ENCODE measurements at places on chromosomes 1 and 21. TPM values are rescaled to one million over a fixed set of nuclear protein-coding genes. Genes with fewer than 3 reads are reported as not detected.

The AADACL4 gene
- not detected for polyA plus RNA-seq

The VSIG8 gene
- not detected for polyA plus RNA-seq

The PDC gene
- polyA plus RNA-seq, result 0.27 TPM

The GNAT2 gene
- polyA plus RNA-seq, result not detected

The OR2G6 gene
- polyA plus RNA-seq, result 0.06 TPM

The SLC45A3 gene
- 9.8 TPM for polyA plus RNA-seq

The FCRL2 gene
- 0.08 TPM for polyA plus RNA-seq

GRCh38 chr21:19565587-19565986 lies 1162.0 kb upstream of the TMPRSS15 start:
- no peak for DNase-seq

DNA sequence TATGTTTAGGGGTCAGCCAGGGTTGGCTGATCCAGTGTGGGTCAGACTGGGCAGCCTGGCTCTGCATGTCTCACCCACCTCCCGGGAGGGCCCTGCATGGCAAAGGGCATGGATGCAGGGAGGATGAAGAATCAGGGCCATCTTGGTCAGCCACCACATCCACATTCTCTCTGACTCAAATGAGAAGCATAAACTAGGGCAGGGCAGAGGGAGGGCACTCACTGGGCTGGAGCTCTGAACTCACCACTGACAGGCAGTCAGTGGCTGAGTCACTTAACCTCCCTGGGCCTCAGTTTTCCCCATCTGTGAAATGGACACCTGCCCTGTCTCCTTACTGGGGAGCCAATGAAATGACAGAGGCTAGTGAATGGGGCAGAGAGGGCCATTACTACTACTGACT lies 4.3 kb upstream of the CELA2A start:
- DNase-seq, result no peak

DNA sequence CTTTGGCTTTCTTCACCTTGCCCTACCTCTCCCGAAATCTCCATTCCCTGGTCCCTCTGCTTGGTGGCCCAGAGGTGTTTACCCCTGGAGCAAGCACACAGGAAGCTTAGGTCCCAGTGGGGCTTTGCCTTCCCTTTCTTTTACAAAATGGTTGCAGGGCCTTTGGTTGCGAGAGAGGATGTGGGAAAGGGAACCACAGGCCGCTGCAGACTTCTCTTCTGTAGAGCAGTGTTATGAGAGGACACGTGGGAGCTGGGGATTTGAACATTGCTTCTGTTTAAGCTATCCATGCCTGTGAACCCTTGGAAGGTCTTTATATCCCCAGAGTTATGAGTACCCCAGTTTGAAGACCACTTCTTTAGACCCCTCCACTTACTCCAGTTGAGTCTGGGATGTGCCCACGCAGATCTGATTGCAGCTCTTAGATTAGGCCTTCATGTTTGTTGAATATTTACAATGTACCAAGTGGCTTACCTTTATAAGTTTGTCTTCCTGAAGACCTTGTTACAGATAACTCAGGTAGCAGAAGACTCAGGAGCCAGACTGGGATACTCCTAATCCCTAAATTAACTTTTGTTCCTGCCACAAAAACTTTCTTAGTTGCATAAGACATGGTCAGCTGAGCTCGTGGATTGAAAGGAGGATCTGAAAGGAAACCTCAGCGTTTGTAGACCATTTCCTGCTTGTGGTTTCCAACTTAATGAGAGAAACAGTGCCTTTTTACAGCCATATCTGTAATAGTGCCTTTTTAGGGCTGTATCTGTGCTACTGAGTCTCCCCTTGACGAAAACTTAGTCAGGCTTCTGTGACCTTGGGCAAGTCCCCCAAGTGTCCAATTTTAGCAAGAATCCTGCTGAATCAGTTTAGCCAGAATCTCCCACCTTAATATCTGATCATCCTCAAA lies 21.9 kb upstream of the IVNS1ABP start:
- DNase-seq, result no peak

GRCh38 chr1:156245451-156246232 lies 2.2 kb downstream of the PAQR6 start:
- peak; percentile 85 for DNase-seq

- no peak for DNase-seq
Observed at GRCh38 chr1:171480035-171480434, 5.3 kb upstream of the PRRC2C start.

DNA sequence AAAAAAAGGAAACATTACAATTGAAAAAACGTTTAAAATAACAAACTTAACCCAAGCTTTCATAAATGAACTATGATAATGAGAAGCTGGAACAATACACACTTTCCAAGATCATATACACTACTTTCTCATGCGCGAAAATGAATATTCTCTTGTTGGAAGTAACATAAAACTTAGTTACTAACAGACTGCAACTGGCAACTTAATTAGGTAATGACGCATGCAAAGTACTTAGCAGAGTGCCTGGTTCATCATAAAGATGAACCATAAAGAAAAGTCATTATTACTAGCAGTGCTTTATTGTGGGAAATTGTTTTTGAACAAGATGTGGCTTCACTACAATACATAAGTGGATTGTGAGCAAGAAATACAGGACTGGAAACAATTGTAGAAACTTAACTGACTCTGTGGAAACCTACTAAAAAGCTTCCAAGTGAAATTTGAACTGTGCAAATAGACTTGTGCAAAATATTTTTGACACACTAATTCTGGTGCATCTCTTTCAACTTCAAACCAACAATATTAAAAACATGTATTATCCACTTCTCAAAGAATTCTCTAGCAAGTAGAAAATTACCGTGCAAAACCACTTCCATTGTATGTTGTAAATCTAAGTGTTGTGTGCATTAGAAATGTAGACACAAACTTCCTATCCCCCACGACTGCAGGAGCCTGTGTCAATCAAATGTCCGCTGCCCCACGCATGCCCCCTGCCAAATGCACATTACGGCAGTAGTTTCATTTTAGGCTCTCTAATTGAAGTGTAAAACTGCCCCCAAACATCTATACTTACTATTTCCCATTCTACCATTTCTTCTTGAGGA lies 2.0 kb downstream of the ARHGAP29 start:
- no peak for DNase-seq

DNA sequence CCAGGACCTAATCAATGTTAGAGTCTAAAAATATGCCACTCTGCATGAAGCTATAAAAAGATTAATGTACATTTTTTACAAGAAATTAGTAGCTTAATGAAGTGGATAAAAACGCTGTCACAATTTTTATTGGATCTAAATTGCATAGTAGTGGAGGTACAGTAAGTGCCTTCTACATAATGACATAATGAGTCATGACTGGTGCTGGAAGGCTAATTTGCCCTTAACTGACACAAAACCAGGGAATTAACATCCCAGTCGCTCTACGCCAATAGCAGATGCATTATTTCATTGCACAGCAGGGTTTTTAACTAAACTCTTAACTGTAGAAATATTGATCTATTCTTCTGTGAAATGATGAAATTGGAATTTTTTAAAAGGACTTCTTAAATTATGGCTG lies 33.3 kb downstream of the RRAGC start:
- DNase-seq, result no peak

DNA sequence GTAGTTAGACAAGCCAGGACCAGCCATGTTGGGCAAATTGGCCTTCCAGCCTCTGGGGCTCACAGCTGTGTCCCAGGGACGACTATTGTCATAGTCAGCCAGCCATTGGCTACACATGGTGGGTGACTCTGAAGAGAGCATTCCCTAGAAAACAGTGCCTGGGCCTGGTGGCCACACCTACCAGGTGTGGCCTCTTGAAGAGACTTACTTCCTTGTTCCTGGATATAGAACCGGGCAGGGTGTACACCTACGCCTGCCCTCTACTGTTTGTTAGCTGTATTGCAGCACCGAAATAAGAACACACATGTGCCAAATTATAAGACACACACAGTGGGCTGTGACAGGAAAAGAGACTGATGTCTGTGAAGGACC lies 134.6 kb upstream of the ARHGEF16 start:
- DNase-seq, result peak; percentile 44

- DNase-seq, result no peak
Observed at GRCh38 chr1:44828003-44828651, 14.9 kb downstream of the PTCH2 start.

DNA sequence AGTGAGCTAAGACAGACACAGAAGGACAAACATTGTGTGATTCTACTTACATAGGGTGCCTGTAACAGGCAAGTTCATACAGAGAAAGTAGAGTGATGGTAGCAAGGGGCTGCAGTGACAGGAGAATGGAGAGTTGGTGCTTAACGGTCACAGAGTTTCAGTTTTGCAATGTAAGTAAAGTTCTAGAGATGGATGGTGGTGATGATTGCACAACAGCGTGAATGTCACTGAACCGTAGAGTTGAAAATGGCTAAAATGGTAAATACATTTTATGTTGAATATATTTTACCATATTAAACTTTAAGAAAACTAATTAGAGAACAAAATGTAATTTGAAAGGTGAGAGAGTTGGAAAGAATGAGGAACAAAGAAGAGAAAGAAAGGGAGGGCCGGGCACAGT lies 8.7 kb downstream of the CFAP107 start:
- DNase-seq, result no peak

- peak; percentile 85 for DNase-seq
Observed at GRCh38 chr21:37367703-37368540, 1.3 kb downstream of the DYRK1A start.

DNA sequence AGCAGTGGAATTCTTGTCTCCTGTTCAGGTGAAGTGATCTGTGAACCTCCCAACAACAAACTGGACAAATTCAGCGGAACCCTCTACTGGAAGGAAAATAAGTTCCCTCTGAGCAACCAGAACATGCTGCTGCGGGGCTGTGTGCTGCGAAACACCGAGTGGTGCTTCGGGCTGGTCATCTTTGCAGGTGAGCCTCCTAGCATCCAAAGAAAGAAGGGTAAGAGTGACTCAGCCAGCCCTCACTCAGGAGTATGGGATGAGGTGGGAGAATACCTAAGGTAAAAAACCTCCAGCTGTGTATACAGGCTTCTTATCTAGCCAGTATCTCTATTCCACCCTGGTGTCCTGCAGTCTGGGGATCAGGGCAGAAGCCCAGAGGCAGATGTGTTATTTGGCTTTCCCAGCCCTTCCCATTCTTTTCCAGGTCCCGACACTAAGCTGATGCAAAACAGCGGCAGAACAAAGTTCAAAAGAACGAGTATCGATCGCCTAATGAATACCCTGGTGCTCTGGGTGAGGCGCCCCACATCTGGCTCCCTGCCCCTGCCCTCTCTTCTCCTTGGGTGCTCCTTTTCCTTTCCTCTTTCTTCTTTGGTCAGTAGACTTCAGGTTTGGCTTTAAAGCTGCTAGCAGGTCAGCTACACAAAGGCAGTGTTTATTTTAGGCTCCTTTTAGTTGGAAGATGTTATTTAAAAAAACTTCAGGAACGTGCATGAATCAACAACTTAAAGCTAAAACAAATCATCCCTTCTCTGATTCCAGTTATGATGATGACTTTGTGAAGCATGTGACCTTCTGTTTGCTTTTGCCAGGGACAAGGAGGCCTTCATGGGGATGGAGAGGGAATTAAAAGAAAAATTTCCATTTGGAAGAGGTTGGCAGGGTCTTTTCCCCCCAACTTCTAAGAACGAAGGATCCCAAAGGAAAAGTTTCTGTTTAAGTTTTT lies 9.0 kb downstream of the ATP8B2 start:
- no peak for DNase-seq
